Fibroblast of upper back skin (primary cell): ENCODE measurements at places on chromosomes 2 and 18.
A peak's percentile ranks its signal among the peaks of the same experiment; 100 is the strongest.

- no peak for DNase-seq
Observed at GRCh38 chr2:182031956-182032355, 46.3 kb downstream of the PPP1R1C start.

DNA sequence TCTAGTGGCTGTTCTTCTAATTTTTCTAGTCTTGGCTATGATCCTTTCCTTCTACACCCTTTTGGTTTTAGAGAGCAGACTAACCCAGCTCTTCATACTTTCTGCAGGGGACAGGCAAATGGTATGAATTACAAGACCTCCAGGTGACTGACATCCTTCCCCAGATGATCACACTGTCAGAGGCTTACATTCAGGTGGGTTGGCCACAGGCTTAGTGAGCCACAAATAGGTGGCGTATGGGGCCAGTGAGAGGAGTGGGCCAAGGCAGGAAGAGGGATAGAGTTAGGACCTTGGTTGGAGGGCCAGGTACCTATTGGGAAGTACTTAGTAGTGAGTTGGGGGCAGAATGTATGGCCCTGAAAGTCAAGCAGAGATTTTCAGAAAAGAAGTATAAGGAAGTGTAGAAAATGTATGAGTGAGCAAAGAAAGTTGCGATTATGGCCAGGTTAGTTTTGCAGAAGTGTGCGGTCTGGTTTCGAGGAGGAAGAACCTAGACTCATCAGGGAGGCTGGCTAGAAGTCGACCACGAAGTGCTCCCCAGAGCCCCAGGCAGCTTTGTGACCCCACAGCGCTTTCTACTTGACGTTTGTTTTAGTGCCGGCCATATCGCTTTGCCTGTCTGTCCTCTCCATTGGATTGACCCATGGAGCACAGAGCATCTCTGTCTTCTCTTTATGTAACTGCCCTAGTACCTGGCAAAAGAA lies 20.0 kb downstream of the SFTPB start:
- no peak for DNase-seq

DNA sequence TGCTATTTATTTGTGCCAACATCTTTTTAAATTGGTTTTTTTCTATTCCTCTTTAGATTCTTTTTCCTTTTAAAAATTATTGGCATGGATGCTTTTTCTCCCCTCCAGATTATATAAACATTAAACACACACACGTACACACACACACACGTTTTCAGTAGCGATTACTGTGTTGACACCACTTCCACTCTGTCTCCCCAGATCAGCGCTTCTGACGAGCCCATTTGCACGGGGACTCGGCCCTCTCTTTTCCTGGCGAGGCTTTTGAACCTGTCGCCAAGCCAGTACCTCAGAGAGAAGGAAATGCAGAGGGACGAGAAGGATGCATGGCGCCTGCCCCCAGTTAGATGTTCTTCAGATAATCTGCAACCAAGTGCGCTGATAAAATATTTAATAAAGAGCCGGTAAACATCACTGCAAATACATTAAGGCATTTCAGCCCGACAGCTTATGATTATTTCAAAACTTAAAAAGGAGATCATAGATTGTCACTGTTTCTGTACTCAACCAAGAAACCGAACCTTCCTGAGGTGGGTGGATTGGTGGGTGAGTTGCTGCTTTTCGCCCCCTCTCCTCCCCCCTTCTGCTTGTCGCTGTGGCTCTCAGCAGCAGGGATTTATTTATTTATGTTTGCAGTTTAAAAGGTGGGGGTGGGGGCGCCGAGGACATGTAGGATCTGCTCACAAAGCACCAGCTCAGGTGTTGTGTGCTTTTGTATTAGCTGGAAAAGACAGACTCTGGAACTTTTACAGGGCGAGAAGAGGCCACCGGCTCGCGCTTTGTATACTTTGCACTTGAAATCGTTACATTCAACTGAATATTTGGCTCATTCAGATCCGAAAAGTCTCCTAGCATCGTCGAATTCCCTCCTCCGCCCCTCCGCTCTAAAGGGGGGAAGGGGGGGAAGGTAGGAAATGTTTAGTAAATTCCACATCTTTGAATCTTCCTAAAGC lies 787 bp upstream of the TBR1 start:
- no peak for DNase-seq

- DNase-seq: peak; percentile 86
Observed at GRCh38 chr2:199136681-199137080, 321.1 kb downstream of the SATB2 start.

GRCh38 chr2:32836933-32837332 lies 109.8 kb upstream of the LTBP1 start:
- no peak for DNase-seq

GRCh38 chr2:29509397-29509796 lies 394.2 kb downstream of the CLIP4 start:
- DNase-seq: peak; percentile 65

GRCh38 chr2:120204417-120204816 lies 18.8 kb downstream of the TMEM185B start:
- no peak for DNase-seq

- DNase-seq: no peak
Observed at GRCh38 chr2:206163251-206163880, 3.7 kb downstream of the EEF1B2 start.

DNA sequence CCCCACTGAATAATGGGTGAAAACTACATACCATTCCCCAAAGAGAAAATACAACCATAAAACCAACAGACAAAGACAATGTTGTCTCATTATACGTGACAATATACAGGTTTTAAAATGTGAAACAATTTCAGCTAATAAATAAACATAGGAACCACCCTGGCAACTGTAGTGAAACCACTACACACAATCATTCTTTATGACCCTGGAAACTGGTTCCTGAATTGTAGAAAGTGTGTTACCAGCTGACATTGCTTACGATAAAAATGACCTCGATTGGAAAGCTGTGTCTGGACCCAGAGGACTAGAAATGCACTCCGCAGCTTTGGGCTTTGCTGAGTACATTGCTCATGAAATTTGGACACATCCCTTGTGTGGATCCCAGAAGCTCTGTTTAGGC lies 73.9 kb upstream of the LPIN2 start:
- no peak for DNase-seq

DNA sequence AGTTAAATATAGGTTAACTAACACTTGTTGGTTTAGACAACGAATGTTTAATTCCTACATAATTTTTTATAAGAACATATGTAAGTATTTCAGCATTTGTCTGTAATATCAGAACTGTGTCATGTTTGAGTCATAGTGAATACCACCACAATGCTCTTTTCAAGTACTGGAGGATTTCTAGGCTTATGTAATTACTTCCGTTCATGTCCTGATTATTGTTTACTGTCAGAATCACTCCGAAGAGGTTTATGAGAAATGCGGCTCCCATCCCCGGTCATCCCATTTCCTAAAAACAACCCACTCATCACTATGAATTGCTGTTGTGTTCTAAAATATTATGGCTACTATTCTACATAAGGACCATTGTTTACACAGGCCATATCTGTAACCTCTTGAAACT lies 45.1 kb downstream of the CDH19 start:
- peak; percentile 20 for DNase-seq

- DNase-seq: no peak
Observed at GRCh38 chr18:26963292-26963691, 97.8 kb upstream of the AQP4 start.

DNA sequence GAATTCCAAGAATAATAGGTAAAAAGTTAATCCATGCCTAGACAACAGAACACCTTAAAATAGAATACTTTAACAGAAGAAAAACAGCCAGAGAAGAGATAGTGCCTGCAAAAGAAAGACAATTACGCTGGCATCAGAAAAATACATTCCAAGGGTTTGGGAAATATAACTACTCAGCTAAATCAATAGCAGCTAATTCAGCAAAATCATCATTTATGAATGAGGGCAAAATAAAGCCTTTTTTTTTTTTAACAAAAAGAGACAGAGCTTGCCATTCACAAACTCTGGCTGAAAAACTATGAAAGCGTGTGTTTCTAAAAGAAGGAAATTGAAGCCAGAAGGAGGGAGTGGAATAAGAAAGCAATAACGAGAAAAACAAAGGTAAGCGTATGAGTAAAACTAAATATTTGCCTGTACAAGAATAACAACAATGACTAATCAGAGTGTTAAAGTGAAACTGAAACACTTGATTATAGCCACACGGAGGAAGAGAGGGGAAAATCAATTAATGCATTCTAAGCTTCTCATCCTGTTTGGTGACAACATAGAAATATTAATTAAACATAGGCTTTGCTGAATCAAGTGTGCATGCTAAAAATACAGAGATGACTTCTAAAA lies 90.2 kb downstream of the EHD3 start:
- DNase-seq: no peak

DNA sequence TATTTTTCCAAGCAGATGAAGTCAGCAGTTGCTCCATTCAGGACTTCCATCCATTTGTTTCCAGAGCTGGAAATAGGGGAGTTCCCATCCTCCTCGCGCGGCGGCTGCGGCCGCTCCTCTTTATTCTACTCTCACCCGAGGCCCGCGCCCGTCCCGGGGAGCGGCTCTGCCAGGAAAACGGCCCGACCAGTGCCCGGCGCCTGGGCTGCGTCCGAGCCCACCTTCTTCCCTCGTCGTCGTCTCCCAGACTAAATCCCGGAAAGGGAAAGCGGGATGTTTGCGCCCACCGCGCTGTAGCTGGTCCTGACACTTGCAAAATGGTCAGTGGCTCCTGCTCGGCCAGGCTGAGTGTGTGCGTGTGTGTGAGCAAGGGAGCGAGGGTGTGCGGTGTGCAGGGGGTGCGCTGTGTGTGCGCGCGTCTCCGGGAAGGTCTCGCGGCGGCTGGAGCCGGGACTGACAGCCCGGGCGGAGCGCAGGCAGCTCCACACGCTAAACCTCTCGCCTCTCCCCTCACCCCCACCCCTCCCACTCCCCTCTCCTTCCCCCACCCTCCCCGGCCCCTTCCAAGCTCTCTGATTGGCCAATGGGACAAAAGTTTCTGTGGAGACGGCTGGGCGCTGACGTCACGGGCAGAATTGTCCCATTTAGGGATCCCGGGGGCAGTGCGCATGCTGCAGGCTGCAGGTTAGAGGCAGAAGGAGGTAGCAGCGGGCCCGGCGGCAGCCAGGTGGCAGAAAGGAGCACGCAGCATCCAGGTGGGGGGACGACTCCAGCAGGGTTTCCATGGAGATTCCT lies at the start of gene NOL4:
Gene NOL4 (minus strand): TSS at position 491 of the 795 bp plus-strand sequence. CDS start 1,660 bp downstream, outside the sequence.
- peak; percentile 3 for DNase-seq

DNA sequence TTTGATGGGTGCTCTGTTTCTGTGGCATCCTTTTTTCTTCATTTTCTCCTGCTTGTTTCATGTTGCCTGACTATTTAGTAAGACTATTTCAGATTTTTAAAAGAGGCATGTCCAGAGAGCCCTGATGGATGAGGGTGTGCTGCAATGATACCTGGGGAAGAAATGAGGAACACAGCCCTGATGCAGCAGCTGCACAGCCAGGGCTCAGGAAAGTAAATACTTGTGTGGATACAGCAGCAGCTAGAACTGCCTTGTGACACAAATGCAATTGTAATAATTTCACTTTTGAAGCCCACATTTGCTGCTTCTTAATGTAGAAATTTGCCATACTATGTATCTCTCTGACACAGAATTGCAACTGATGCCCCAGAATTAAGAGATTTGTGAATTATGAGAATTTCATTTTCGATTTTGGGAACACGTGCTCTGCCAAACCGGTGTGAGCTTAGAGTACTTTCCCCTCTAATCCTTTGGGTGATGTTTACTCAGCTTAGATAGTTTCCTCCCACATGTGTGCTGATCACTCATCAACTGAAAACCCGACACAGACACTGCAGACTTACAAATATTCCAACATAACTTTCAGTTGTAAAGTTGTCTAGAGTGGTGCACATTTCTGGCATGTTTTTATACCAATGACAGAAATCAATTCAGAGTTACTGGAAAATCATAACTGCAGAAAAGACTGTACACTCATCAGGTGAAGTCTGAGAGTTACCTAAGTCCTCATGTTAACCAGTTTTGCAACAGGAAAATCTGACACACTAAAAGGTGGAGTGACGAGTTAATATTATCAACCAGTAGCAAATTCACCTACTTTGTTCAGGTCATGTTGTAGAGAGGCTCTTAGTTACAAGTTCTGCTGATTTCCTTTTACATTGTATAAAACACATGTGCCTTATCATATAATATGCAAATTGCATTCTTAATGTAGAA lies 383.4 kb downstream of the CBLN2 start:
- DNase-seq: peak; percentile 17

GRCh38 chr2:97708608-97709007 lies 4.8 kb upstream of the ZAP70 start:
- no peak for DNase-seq

GRCh38 chr18:67302043-67302442 lies 214.5 kb downstream of the DSEL start:
- peak; percentile 35 for DNase-seq
